Calu3 (cell line): ENCODE measurements at places on chromosomes 16 and 17. TPM values are rescaled to one million over a fixed set of nuclear protein-coding genes. Genes with fewer than 3 reads are reported as not detected.

The ADAT1 gene
- 90.4 and 111 TPM in 2 replicates for total RNA-seq

The NKD1 gene
- 0.20 and 0.31 TPM in 2 replicates for total RNA-seq

The SMIM36 gene
- total RNA-seq, result not detected in 2 replicates

The KRTAP3-2 gene
- total RNA-seq, result not detected in 2 replicates

The SYNGR3 gene
- total RNA-seq, result 3.6 and 3.8 TPM in 2 replicates

GRCh38 chr17:50100480-50100883 is 5.3 kb downstream of the PDK2 start:
- H3K27me3 ChIP-seq, result no peaks in the 10 kb centered on the region
- H3K4me3 ChIP-seq, result peak overlapping the region; percentile 26
- H3K36me3 ChIP-seq, result peaks cover 38% of the 10 kb centered on the region
- H3K4me1 ChIP-seq, result peaks cover 57% of the 10 kb centered on the region

DNA sequence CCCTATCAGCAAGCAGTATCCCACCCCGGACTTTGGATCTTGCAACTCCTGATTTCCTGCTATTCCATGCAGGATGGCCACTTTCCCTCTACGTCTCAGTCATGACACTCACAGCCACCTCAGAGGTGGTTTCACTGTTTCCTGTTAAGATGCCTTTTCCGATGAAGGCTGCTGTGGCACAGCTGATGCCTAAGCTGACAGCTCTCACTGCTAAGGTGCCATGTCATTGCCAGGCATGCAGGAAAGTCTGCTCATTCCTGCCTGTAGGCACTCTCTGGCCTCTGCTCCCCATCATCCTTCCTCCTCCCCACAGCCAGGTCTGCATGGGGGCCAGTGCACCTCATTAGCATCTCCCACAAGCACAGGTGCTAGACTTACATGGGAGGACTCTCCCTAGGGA is 173.0 kb downstream of the CBLN1 start:
- no peaks in the 10 kb centered on the region for H3K36me3 ChIP-seq
- H3K27ac ChIP-seq, result no peak overlapping the region
- DNase-seq, result no peak
- peaks cover 12% of the 10 kb centered on the region for H3K27me3 ChIP-seq
- no peaks in the 10 kb centered on the region for H3K4me1 ChIP-seq

- no peak overlapping the region for H3K27ac ChIP-seq
- peaks cover 33% of the 10 kb centered on the region for H3K27me3 ChIP-seq
- H3K4me1 ChIP-seq, result no peaks in the 10 kb centered on the region
- no peak overlapping the region for H3K4me3 ChIP-seq
- H3K36me3 ChIP-seq, result no peaks in the 10 kb centered on the region
Observed at GRCh38 chr16:74029115-74029792, 267.4 kb upstream of the PSMD7 start.

DNA sequence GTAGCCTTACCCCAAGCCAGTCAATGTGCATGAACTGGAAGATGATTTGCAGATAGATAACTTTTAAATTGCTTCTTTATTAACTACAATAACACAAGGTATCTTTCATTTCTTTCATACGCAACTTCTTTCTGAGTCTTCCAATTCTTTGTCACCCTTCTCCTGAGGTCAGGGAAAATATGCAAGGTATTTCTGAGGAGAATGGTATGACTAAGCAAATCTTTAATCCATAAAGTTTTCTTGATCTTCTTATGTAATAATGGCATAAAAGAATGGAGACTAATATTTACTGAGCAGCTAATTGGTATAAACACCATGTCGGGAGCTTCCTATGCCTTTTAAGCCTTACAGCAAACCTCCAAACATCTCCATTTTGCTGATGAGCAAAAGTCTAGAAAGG is 438.9 kb downstream of the KCNJ2 start:
- no peaks in the 10 kb centered on the region for H3K27me3 ChIP-seq
- H3K27ac ChIP-seq, result no peak overlapping the region
- H3K4me1 ChIP-seq, result no peaks in the 10 kb centered on the region
- no peaks in the 10 kb centered on the region for H3K36me3 ChIP-seq
- no peak overlapping the region for H3K4me3 ChIP-seq

DNA sequence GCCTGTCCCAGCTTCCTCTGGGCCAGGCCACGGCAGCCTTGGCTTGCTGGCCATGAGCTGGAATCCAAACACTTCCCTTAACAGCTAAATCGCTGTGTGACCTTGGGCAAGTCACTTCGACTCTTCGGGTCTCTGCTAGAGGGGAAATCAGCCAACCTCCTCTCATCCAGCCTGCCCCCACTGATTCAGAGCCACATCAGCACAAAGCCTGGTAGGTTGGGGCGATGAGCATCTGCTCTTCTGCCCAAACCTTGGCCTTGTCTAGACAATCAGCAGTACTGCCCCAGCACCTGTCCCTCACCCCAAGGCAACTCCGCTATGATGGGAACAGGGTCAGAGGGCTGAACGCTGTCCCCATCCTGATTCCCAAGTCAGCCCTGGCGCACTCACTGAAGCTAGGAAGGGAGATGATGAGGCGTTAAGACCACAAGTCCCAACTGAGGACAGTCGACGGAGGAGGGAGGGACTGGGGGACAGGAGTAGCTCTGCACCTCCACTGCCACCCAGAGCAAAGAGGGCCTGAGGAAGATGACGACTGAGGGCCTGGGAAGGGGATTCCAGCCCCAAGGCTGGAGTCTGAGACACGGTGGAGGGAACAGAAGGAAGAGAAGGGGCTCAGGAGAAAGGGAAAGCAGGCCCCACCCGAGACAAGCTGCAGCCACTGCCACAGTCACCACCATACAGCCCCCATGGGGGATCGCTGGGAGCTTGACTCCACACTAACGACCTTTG is 1.3 kb downstream of the CLUH start:
- no peaks in the 10 kb centered on the region for H3K27me3 ChIP-seq
- H3K27ac ChIP-seq, result peak overlapping the region; percentile 97
- H3K36me3 ChIP-seq, result peaks cover 44% of the 10 kb centered on the region
- no peak for DNase-seq
- peak overlapping the region; percentile 96 for H3K4me3 ChIP-seq

DNA sequence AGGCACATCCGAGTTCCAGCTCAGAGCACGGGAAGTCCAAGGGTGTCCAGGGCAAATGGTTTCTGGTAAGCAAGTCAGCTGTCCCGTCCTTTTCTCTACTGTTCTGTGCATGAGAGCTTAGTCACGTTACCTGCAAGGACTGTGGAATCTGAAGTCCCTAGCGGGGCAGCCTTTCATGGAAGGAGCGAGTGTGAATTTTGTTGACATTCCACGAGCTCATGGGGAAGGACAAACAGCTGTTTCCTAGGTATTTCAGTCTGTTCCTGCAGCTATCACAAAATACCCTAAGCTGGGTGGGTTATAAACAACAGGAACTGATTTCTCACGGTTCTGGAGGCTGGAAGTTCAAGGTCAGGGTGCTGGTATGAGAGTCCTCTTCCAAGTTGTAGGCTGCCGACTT is 109.2 kb downstream of the SDR42E1 start:
- peak overlapping the region; percentile 52 for H3K27ac ChIP-seq
- peaks cover 10% of the 10 kb centered on the region for H3K36me3 ChIP-seq
- peak; percentile 19 for DNase-seq
- peaks cover 29% of the 10 kb centered on the region for H3K4me1 ChIP-seq

DNA sequence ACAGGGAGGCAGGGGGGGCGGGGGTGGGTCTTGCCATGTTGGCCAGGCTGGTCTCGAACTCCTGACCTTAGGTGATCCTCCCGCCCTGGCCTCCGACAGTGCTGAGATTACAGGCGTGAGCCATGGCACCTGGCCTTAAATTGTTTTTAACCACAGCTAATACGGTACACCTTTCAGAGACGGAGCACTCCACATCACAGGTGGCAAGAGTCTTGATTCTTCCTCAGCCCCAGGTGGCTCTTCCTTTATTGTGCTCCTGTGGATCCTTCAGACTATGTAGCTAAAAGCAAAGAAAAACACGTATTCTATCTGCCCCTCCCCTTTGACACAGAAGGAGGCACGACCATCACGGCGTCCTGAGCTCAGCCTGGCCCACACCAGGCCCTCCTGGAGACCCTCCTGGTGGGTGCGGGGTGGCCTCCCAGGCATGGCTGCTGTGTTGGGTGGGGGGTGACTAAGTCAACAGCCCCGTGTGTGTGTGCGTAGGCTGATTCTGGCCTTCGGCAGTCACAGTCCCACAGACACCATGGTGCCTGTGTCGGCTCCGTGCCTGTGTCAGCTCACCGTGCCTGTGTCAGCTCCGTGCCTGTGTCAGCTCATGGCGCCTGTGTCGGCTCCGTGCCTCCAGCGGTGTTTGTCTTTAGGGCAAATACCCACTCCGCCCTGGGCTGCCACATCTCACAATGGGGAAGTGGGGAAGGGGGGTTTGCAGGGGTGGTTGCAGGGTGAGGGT is 10.8 kb upstream of the SECTM1 start:
- H3K27ac ChIP-seq, result no peak overlapping the region
- DNase-seq, result no peak
- peaks cover 14% of the 10 kb centered on the region for H3K27me3 ChIP-seq
- no peak overlapping the region for H3K4me3 ChIP-seq

- no peak overlapping the region for H3K27ac ChIP-seq
- no peak for DNase-seq
- H3K36me3 ChIP-seq, result no peaks in the 10 kb centered on the region
- no peak overlapping the region for H3K4me3 ChIP-seq
Observed at GRCh38 chr17:56325313-56326000, 172.2 kb downstream of the ANKFN1 start.

DNA sequence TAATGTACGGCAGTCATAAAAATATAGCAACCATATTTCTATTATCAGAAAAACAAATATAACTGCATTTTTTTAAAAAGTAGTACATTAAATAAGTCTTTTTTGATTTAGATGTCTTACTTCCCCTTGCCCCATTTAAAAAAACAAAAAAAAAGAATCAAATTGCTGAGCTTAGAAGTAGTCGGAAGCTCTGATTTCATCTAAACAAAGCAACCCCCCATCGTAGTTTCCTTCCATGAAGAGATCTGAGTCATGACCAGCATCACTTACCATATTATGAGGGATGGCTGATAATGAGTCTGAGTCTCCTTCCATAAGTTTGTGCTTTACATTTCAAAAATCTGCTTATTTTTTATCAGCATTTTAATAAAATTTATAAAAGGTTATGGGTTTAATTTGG is 86.2 kb downstream of the ITFG1 start:
- H3K4me3 ChIP-seq, result no peak overlapping the region
- H3K36me3 ChIP-seq, result no peaks in the 10 kb centered on the region
- no peaks in the 10 kb centered on the region for H3K27me3 ChIP-seq
- no peak overlapping the region for H3K27ac ChIP-seq
- peaks cover 8% of the 10 kb centered on the region for H3K4me1 ChIP-seq

DNA sequence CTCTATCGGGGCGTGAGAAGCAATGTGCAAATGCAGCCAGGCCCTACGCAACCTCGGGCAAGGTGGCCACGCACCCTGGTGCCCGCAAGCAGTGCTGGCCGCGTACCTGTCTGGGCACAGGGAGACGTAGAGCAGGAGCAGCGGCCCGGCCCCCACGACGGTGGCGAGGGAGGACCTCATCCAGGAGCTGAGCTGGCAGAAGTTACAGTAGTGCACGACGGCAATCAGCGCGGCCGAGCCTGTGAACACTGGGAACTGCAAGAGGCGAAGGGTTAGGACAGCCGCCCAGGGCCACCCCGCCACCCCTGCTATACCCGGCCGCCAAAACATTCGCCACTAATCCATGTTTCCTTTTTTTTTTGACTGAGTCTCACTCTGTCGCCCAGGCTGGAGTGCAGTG is 96.9 kb upstream of the CREBBP start:
- H3K36me3 ChIP-seq, result no peaks in the 10 kb centered on the region
- H3K4me3 ChIP-seq, result no peak overlapping the region
- H3K27me3 ChIP-seq, result no peaks in the 10 kb centered on the region
- no peak for DNase-seq

GRCh38 chr17:69812240-69812837 is 262.7 kb upstream of the KCNJ16 start:
- no peaks in the 10 kb centered on the region for H3K4me1 ChIP-seq
- no peaks in the 10 kb centered on the region for H3K36me3 ChIP-seq
- no peaks in the 10 kb centered on the region for H3K27me3 ChIP-seq
- no peak for DNase-seq
- H3K27ac ChIP-seq, result no peak overlapping the region
- H3K4me3 ChIP-seq, result no peak overlapping the region

DNA sequence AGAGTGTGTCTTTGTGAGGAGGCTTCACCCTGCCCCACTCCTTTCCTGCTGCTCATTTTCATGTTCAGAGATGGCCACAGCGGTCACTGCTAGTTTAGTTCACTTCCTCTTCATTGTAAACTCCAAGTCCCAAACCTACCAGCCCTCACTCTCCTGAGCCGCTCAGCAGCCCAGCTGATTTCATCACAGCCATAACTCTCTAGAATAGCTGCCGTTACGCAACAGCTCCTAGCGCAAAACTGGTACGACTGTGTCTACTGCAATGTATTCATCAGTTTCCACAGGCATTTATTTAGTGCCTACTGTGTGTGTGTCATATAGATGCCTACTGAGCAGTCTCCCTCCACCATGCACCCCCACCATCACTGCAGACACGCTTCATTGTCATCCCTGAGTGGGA is 233.5 kb upstream of the RPL38 start:
- no peaks in the 10 kb centered on the region for H3K4me1 ChIP-seq
- no peaks in the 10 kb centered on the region for H3K36me3 ChIP-seq
- no peak overlapping the region for H3K4me3 ChIP-seq

- no peak overlapping the region for H3K27ac ChIP-seq
- H3K4me1 ChIP-seq, result peaks cover 30% of the 10 kb centered on the region
- no peak for DNase-seq
- no peaks in the 10 kb centered on the region for H3K36me3 ChIP-seq
Observed at GRCh38 chr16:52265446-52265861, 281.5 kb downstream of the TOX3 start.

DNA sequence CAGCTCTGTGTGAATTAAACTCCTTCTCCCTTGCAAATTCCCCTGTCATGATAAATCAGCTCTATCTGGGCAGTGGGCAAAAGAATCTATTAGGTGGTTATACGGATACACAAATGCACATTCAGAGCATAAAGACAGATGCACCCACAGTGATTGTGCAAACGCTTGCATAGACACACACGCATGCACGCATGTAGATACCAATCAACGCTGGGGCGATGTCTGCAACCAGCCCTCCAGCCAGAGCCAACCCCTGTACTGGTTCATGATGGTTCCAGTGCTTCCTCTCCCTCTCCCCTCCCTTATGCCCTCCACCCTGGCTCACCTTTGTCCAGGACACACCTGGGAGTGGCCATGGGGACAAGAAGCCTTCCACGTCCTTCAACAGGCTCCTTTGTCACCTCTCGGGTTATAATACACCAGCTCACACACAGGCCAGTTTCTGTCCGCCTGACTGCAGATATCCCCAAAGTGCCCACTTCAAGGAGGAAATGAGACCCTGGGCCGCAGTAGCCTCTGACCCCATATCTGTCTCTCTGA is 33.1 kb upstream of the SNN start:
- no peaks in the 10 kb centered on the region for H3K27me3 ChIP-seq
- no peak overlapping the region for H3K27ac ChIP-seq
- peaks cover 11% of the 10 kb centered on the region for H3K36me3 ChIP-seq
- H3K4me1 ChIP-seq, result peaks cover 67% of the 10 kb centered on the region
- H3K4me3 ChIP-seq, result no peak overlapping the region
- DNase-seq, result no peak

- no peak for DNase-seq
- H3K4me1 ChIP-seq, result no peaks in the 10 kb centered on the region
- no peaks in the 10 kb centered on the region for H3K36me3 ChIP-seq
- H3K27me3 ChIP-seq, result peaks cover 83% of the 10 kb centered on the region
- no peak overlapping the region for H3K27ac ChIP-seq
Observed at GRCh38 chr16:27801289-27801945, 251.5 kb downstream of the KATNIP start.
